ENCODE measurements at places on chromosomes 16 and 17.

DNA sequence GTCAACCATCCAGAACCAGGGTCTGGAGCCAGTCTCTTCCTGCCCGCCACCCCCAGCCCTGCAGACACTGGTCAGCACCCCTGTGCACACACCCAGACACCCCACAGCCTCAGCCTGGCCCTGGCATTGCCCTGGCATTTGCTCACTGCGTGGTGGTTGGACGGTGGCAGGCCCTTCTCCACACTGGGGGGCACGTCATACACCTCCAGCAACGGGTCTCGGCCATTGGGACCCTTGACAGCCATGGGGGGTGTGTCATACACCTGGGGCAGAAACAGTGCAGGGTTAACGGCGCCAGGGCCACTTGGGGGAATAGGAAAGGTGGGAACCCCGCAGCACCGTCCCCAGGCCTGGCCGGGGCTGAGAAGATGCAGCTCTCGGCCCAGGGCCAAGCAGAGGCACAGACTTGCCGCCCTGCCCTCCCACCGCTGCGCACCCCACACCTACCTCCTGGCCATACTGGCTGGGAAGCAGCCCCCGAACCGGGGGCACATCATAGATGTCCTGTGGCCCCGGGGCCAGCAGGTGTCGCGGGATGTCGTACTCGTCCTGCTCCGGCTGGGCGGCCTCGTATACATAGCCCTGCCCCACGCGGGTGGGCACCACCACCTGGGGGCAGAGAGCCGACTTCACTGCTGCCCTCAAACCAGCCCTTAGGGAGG is 14.6 kb downstream of the BCAR1 start:
- no peak for DNase-seq

DNA sequence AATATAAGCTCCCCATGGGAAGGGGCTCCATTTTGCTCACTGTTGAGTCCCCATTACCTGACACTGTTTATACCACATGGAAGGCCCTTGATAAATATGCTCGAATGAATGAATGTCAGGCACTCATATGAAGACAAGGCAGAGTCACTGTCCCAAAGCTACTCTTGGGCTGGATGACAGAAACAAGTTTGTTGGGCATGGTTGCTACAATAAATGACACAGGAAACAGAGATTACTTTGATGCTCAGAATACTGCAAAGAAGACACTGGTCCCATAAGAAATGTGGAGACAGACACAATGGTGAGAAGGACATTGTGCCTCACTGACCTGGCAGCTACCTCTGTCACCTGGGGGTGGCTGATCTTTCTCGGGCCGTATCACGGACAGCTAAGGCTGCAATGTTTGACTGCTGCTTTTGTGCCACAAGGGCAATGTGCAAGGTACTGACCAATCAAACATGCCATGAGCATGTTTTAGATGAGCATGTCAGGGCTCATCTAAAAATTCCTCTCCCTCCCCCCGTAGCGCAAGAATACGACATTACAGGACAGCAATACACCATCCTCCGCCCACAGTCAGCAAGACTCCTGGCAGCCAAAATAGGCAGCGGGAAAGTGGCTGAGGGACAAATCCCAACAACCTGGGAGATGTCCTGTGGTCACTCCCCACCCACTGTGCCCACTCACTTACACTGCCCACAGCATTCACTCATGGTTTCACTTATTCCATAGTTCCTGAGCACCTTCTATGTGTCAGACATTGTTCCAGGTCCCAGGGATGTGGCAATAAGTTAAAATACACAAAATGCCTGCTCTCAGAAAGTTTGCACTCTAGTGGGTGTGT is 5.0 kb downstream of the PIK3R6 start:
- DNase-seq: no peak

DNA sequence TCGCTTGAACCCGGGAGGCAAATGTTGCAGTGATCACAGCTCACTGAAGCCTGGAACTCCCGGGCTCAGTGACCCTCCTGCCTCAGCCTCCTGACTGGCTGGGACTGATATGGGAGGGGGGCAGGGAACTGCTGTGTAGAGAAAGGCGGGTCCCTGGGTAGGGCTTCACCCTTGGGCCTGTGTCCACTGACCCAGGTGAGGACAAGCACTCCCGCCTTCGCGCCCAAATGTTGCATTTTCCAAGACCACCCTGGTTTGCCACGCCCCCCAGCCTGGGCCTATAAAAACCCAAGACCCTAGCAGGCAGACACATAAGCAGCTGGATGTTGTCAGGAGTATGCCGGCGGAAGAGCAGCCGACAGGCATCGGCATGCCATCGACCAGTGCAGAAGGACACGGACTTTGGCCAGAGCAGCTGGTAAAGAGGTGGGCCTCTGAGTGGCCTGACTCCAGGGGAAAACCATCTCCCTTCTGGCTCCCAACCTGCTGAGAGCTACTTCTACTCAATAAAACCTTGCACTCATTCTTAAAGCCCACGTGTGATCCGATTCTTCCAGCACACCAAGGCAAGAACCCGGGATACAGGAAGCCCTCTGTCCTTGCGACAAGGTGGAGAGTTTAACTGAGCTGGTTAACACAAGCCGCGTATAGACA is 19.1 kb downstream of the SMYD4 start:
- no peak for DNase-seq

- DNase-seq: no peak
Observed at GRCh38 chr16:11852092-11852809, 909 bp upstream of the RSL1D1 start.

DNA sequence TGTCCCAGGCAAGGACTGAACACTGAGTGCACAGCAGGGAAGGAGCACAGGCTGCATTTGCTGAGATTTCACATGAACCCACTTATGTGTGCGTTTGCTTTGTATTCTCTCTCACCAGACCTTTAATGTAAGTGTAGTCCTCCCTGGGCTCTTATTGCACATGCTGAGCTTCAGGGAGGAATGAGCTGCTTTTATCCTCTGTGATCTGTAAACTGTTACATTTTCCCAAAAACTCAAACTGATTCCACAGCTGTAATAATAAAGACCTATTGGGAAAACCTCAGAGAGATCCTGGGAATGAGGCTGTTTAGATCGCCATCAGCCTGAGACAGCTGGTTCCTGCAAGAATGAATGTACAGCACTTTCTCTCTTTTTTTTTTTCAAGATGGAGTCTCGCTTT is 53.6 kb upstream of the ADORA2B start:
- DNase-seq: no peak

GRCh38 chr17:43418441-43419374 is 19.9 kb downstream of the ARL4D start:
- no peak for DNase-seq

- peak; percentile 67 for DNase-seq
Observed at GRCh38 chr17:49952209-49952911, 16.6 kb upstream of the DLX4 start.

GRCh38 chr17:31297090-31297489 is at the start of gene OMG:
Gene OMG, minus strand, starts transcription at chr17:31297239. Its CDS starts 908 bp downstream, at chr17:31296331.
- DNase-seq: no peak

DNA sequence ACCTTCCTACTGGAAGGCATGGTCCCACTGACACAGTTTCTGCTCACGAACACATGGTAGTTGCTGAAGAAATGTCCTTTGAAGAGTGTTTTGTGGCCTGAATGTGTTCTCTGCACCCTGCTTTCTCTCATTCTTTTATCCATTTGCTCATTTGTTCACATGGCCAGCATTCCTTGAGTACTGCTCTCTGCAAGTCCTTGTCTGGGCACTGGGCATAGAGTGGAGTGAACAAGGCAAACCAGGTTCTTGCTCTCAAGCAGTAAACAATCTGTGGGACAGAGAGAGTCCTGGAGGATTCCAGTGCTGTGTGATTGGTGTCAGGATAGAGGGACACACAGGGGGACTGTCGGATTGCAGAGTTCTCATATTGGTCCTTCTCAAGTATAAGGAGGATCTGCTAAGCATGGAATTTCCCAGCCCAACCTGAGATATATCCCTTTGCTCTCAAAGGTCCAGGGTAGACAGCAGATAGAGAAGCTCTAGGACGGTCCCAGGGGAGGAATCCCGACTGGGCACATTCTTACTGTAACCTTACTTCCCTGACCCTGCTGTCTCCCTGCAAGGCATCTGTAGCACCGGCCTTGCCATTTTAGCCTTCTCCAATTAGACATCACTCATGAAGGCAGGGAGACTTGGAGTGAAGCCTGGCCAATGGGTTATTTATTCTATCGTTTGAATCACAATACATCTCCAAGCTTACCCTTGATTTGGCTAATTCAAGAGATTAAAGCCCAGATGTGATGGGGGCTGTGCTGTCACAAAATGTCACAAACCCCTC is 32.3 kb downstream of the ARL4D start:
- DNase-seq: no peak

GRCh38 chr16:3980253-3981111 is 100.0 kb upstream of the CREBBP start:
- DNase-seq: no peak

- no peak for DNase-seq
Observed at GRCh38 chr16:3317315-3317999, 12.2 kb downstream of the ZNF75A start.

GRCh38 chr16:8874388-8874787 is 5.6 kb upstream of the CARHSP1 start:
- DNase-seq: no peak

- DNase-seq: peak; percentile 64
Observed at GRCh38 chr16:12819126-12820117, 15.7 kb upstream of the CPPED1 start.

DNA sequence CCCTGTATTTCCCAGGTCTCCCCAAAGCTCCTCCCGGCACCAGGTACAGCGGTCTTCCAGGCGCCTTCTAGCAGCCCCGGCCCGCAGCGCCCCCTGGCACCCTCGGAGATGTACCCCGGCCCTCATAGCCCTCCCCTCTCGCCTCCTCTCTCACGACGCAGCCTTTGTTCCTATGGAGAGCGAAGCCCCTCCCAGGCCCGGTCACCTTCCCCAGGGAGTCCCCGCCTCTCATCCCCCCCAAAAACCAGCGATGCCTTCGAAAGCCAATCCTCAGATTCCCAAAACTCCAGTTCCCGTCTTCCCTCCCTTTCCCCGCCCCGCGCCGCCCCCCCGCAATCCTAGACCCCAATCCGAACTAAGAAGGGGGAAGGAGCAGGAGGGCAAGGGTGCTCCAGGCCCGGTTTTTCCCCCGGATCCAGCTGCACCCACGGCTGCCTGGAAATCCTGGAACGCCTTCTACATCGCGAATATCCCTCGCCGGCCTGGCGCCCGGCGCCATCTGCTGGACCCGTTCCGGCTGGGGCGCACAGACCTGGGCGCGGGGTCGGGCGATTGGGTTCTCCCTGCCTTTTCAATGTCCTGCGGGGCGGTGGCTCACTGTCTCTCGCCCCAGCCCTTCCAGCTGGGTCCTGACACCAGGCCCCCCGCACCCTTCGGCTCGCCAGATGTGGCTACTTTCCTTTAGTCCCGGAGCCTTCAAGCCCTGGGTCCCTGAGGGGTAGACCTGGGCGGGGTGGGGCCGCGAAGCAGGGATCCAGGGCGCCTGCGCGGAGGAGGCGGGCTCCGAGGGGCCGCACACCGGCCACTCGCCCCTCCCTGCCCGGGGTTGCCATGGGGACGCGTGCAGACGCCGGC is at the start of gene DNAH2:
Gene DNAH2, plus strand, starts transcription at position 844 of the 855 bp plus-strand sequence. CDS start 1,991 bp downstream, outside the sequence.
- DNase-seq: no peak

GRCh38 chr16:72609933-72610332 is 438.0 kb upstream of the PMFBP1 start:
- no peak for DNase-seq

DNA sequence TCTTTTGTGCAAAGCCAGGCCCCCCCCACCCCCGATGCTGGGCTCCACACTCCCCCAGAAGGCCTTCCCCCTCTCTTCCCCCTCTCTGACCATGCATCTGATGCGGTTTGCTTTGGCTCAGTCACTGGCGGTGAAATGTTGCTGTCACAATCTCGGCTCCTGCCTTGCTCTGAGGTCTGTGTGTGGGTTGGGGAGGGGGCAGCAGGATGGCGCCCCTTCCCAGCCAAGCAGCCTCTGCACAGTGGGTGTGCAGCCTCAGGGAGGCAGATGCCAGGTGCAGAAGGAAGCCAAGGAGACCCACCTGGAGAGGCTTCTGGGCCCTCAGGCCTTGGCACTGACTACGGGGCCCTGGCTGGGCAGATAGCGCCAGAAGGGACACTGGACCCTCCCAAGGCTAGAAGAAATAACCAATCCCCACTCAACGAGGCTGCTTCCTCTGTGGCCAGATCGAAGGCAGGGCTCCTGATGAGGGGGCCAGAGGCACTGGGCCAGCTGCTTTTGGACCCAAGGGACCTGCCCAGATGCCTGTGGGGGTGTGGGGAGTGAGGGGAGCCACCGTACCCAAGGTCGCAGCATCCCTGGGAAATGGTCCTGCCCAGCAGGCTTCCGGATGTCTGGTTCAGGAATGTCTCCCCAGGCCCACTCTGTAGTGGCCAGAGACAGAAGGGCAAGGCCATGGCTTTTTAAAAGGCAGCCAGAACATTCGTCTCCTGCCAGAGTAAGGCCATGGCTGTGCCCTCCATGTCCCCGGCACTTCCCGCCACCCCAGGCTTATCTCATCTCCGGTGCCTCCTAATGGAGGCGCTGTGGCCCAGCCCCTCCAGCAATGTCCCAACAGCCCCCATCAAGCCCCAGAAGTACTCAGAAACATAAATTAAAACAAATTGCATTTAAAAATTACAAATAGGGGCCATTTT is 43.4 kb upstream of the SLC38A10 start:
- no peak for DNase-seq

DNA sequence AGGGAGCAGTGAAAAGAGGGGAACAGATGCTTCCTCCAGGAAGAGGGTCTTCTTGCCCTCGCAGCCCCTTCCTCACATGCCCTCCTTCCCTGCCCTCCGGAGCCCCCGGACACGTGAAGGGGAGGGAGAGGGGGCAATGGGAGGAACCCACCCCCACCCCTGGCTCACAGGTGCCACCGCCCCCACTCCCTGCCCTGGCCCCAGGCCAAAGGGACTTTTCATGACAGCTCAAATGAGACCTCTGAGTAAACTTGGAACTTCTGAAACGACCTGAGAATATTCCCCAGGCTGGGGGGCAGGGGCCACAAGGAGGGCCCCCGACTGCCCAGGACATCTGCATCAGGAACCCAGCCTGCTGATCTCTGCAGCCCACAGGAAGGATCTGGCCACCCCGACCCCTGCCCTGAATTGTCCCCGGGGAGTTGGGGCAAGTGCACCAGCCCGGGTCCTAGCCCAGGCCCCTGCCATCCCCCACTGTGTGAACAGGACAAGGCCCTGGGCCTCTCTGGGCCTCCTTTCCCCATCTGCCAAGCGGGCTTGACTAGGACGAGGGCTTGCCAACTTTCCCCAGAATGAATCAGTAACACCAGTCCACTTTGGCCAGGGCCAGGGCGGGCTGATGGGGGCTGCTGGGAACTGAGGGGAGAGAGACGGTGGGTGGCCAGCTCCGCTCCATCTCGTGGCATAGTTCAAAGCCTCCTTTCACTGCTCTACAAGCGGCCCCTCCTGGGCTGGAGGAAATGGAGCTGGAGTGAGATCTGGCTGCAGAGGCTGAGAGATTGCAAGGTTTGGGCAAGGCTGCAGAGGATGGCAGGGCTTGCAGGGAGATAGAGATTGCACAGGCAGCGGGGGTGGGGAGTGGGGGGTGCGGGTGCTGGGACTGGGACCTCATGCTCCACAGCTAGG is 3.8 kb downstream of the IL21R start:
- DNase-seq: peak; percentile 31
